Stimulated activated CD8-positive, alpha-beta memory T cell treated with anti-CD3 and anti-CD28 coated beads, Interleukin-7, amount 100 ng/mL, for 24 hours (primary cell): ENCODE measurements at places on chromosomes 3 and 15.

DNA sequence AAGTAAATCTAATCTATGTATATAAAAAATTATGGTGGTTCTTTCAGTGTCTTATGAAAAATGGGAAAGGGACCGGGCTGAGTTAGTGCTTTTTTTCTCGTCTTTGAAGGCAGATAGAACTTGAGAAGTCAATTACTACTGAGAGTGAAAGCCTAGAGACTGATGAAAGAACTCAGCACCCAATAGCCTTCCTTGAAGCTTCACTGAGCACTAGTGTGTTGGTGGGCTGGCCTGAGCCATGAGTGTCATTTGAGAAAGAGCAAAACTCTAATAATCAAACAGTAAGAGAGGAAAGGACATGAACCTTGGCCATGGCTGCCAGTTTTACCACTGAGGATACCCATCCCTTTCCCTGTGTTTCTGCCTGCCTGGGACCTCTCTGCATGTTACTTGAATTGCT, 428.3 kb upstream of the RASGRP1 start:
- no peak for DNase-seq

GRCh38 chr3:118550556-118550955, 484.1 kb downstream of the IGSF11 start:
- no peak for DNase-seq

- DNase-seq, result no peak
Observed at GRCh38 chr3:82891028-82891427, 1129.6 kb upstream of the GBE1 start.

DNA sequence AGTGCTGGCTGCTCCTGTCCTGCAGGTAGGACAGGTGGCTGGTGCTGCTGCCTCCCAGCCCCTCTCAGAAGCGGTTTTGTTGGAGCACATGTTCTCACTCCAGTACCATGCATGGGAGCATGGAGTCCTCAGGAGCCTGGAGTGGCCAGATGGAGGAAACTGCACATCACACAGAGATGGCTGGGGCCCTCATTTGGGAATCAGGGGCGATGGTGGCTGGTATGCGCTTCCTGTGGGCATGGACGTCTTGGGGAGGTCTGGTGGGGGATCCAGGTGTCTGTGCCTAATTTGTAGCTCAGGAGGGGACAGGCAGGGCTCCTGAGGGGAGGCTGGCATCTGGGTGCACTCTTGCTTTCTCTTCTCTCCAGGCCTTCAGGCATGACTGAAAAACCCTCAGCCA, 168.2 kb downstream of the KLF13 start:
- no peak for DNase-seq

GRCh38 chr15:73081321-73081958, 29.2 kb downstream of the NEO1 start:
- no peak for DNase-seq

GRCh38 chr3:3782457-3782856, 16.8 kb upstream of the LRRN1 start:
- DNase-seq, result no peak

DNA sequence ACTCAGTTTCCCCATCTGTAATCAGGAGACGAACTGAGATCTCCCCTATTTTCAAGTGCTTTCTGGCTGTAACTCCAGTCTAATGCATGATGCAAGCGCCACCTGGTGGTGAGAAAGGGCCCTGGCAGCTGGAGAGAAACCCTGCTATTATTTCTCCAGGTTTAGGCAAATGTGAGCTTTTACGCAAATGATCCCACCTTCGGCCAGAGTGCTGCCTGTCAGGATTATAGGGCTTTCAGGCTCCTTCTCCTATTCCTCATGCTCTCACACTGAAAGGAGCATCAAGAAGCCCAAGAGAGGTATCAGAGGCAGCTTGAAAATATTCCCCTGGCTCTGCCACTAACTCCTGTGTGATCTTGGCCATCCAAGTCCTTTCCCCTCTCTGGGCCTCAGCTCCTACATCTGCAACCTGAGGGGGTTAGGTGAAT, 93.9 kb upstream of the RASGRF1 start:
- DNase-seq, result peak; percentile 32

DNA sequence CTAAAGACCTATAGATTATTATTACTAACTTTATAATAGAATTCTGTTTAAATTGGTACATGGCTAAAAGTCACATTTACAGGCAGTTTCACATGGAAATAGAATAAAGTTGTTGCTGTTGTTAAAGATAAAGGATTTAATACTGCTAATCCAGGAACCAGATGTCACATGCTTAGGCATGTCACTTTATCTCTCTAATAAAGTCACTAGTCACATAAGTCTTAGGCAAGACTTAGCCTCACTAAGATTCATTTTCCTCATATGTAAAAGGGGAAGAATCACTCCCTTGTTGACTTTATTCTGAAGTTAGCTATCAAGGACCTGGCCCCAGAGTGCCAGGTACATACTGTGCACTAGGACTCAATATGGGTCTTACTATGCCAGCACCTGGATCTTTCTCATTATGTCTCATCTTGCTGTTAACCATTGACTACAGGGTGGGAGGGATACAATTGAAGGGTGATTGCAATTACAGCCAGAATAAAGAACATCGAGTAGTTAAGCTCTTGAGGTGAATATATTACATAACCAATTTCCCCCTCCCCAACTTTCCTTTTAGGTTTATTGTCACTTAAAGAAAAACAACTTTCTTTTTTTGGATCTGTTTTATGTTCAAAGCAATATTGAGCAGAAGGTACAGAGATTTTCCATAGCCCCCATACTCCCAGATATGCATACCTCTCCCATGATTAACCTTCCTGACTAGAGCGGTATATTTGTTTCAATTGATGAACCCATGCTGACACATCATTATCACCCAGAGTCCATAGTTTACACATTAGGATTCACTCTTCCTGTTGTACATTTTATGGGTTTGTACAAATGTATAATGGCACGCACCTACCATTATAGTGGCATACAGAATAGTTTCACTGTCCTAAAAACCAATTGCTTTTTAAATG, 36.6 kb downstream of the LNP1 start:
- no peak for DNase-seq

- DNase-seq, result no peak
Observed at GRCh38 chr3:162933656-162934055, 1437.0 kb downstream of the OTOL1 start.

DNA sequence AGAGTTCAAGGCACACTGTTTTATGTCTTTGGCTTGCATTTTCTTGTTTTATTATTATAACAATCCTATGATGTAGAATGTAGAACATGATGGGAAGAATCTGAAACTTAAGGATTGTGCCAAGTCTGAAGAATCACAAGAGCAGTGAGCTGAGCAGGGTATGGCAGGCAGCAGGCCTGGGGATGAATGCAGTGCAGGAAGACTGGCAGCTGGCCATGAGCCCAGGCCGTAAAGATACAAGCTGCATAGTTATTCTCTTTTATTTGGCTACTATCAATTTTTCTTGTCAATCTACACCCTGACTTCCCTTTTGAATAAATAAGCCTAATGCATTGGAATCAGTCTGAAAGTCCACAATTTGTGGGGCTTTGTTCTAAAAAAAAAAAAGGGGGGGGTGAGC, 89.6 kb upstream of the ARPP21 start:
- DNase-seq, result no peak

- no peak for DNase-seq
Observed at GRCh38 chr15:57156210-57156884, 220.0 kb upstream of the CGNL1 start.

- no peak for DNase-seq
Observed at GRCh38 chr3:98626151-98626550, 32.7 kb upstream of the CPOX start.

GRCh38 chr3:148214705-148215104, 483.0 kb upstream of the AGTR1 start:
- no peak for DNase-seq

DNA sequence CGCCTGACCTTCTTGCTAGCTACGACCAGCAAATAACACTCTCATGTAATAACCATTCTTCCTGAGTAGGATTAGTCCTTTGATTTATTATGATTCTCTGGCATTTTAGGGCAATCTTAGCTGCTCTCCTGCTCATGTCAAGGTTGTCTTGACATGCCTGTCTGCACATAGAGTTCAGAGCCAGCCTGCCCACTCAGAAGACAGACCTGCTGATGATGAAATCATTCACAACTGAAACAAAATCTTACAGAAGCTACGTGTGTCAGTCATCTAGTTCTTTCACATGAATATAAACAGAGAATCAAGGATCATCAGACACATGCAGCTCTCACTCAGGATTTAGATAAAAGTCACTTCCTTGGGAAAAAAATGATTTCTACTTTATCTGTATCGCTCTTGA, 173.6 kb upstream of the LYSMD4 start:
- DNase-seq, result no peak
